ENCODE measurements at places on chromosomes 7 and 10.
A peak's percentile ranks its signal among the peaks of the same experiment; 100 is the strongest.

DNA sequence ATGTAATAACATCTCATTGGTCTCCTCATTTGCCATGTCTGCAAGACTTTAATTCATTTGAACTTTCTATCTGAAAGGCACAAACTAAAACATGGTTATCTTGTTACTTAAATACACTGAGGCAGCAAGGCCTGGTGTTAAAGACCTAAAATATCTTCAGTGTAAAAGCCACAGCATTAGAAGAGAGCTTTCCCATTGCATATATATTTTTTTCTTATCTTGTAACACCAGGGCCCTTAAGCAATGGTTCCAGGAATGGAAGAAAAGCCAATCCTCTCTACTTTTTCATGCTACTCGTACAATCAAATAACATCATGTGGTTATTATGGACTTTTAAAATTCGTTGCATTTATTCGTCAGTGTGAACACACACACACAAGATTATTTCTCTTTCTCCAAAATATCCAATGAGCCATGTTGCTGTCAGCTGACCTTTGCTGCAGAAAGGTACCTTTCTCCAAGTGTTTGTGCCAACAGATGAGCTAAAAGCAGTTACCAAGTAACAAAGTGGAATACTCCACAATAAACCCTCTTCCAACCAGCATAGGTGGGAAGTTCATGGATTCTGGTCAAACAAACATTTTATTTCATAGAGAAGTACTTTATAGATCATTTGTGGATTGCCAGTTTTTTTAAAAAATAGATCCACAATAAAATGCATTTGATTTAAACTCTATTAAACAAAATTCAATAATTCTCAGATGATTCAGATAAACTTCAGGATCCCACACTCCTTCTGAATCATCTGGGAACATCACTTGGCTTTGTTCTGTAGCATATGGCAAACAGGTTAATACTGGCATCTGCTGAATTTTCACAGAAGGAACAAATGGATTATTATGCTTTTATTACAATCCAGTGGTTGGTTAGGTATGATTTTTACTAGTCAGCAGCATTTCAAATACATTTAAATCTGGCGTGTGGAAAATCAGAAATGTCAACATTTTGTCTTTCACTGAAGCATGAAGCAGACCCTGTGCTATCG, 63.3 kb upstream of the AGBL3 start:
- DNase-seq = no peak

- DNase-seq = no peak
Observed at GRCh38 chr10:63137306-63137705, 4.2 kb downstream of the NRBF2 start.

DNA sequence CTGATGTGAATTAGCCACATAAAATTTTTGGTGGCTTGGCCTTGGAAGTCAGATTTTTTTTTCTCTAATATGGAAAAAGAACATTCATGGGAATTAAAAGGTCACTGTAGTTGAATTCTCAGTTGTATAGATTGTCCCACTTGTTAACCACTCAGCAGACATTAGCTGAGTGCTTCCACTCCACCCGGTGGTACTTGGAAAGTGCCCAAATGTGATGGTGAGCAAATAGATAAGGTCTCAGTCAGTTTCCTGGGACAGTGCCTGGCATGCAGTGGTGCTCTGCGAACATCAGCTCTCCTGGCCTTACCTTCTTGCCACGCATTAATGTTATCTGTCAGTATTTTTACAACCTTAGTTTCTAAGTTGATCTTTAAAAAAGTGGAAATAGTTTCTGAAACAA, 1.4 kb downstream of the ATP5F1C start:
- no peak for DNase-seq

DNA sequence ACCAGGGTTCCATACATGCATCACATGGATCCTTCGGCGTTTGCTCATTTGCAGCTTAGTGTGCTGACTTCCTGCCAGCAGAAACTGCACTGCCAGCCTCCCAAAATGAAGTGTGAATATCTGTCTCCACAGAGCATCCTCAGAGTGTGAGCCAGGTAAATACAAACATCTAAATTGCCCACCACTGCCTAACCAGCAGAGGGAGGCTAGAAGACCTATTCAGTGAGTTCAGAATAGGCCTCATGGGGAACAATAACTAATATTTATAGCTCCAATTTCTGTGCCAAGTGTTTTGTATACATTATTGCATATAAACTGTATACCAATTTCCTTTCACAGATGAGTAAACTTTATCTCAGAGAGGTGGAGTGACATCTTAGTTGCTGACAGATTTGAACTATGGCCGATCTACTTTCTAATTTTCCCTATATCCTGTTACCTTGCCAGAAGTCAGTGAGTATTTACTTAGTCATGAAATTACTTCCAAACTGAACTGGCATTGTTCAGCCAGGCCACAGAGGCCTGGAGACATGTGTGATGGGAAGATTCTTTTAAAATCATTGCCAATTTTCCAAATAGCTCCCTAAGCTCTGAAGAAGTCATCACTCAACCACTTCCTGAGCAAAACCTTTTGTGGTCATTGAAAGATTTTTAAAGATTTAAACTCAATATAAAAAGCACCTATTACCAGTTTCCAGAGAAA, 926.5 kb upstream of the GHITM start:
- peak; percentile 75 for DNase-seq

DNA sequence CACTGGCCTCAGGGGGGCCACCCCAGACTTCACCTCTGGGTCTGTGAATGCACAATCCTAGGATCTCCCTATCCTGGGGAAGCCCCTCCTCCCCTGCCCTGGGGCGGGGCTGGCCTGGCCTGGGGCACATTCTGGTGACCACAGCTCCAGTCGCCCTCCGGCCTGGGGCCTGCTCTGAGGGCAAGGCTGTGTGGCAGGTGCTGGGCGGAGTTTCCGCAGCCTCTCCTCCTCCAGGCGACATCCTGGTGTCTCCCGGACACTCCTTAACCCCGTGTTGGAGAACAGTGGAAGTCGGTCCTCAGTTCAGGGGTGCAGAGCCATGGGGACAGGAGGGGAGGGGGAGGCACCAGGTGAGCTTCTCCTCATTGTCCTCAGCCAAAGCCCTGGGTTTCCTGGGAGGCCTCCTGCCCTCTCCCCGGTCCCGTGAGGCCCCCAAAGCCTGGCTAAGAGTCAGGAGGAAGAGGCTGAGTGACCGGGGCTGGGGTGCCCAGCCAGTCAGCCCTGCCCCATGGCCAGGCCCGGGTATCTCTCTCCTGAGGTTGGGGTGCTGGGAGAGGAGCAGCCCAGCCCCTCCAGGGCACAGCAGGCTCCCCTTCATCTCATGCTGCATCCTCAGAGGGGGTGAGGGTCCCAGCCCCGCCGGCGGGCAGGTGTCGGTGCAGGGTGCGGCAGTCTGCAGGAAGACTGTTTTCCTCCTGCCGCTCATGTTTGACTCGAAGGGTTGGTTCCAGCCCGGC, 22.6 kb downstream of the UNCX start:
- no peak for DNase-seq

GRCh38 chr10:72759584-72759983, 67.6 kb downstream of the MCU start:
- DNase-seq = no peak
